ENCODE measurements at places on chromosomes 16 and 17.

DNA sequence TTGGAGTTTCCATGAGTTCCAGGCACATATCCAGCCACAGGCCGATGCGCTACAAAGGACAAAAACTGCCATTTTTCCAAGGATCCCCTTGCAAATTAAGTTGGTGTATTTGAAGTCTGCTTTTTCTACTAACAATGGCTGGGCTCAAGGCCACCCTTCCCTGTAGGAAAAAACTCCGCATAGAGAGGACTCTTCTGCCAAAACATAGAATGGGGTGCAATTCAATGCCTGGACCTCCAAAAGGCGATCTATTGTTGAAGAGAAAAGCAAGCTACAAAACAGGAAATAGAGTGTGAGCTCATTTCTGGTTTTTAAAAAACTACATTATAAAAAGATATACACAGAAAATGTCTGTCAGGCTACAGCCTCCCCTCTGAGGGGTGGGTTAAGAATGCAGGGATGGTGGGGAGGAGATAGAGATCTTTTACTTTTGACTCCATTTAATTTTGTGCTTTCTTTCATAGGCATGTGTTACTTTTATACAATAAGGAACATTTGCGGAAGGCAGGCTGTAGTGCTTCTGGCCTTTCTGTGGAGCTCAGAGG, 22.9 kb upstream of the PRSS54 start:
- DNase-seq = no peak

DNA sequence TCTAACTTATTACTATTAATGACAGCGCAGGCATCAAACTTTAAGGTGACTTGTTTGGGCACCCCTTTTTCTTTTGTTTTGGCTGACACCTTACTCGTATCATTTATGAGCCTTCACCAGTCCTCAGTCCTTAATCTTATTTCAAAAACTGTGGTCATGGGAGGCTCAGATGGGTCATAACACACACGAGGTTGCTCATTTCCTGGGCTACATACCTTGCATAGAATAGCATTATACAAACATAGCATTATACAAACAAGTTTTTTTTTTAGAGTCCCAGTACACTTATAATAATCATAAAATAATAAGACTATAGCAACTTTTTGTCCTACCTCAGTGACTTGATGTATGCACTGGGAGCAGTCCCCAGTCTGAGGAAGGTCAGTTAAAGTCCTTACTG, 11.2 kb upstream of the ACSF2 start:
- no peak for DNase-seq

GRCh38 chr17:33109336-33110072, 117.9 kb downstream of the SPACA3 start:
- DNase-seq = no peak

GRCh38 chr17:82054351-82055022, 2.8 kb downstream of the GPS1 start:
- no peak for DNase-seq

DNA sequence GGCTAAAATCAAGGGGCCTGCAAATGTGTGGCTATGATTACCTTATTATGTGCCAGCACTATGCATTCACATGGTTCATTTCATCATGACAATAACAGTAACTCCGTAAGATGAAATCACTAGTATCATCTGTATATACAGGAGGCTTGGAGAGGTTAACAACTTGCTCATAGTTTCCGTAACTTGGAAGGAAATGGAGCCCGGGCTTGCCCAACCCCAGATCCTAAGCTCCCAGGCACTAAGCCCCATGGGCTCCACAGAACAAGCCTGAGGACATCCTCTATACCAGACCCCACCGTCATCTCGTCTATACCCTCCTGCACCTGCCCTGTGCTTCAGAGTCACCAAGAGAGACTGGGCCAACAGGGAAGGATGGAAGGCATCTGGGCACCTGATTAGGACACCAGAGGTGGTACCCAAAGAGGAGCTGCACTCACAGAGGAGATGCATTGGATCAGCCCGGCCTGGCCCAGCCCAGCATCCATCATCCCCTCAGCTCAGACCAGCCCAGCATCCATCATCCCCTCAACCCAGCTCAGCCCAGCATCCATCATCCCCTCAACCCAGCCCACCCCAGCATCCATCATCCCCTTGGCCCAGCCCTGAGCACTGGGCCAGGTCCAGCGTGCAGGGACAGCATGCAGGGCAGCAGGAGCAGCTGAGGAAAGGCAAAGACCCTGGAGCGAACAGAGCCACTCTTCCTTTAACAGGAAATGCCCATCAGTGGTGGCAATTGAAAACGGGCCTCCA, 28.5 kb downstream of the NSMCE1 start:
- no peak for DNase-seq

DNA sequence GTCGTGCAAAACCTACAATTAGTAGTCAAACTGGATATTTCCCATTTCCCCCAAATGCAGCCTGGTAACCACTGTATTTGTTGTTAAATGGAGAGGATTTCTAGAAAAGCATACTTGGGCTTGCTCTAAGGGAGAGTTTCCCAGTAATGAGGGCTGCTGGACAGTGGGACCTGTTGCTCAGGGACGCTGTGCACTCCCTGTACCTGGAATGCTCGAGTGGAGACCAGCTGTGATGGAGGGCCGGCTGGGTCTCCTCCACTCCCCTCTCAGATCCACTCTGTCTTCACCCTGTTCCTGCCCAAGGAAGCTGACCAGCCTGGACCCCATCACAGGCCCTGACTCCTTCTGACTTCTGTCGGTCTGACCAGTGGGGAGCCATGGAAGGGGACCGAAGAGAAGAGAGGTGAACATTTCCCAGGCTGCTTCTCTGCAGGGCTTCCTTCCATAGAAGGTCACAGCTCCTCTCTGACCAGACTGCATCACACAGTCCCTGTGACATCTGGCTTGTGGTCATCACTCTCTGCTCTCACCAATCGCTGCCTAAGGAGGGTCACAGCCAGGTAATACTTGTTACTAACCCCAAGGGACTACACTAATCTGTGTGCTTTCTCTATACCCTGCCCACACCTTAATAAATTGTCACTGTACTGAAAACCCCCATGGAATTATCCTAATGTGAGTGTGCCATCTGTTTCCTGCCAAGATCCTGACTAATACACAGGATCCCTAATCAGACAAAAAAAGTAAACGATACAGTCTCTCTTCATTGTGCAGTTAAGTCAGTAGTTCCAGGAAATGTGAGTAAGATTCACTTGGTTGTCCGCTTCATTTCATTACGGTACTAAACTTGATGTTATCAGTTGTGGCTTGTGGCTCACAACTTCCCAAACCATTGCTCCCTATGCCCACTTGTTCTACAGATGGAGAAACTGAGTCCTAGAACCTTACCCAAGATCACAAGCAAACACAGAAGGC, 102.4 kb downstream of the CCT6B start:
- no peak for DNase-seq

- DNase-seq = peak; percentile 80
These were observed 16.3 kb downstream of the DNAI2 start for GRCh38 chr17:74290340-74290739.

- no peak for DNase-seq
These were observed 97.0 kb upstream of the TOB1 start for GRCh38 chr17:50963139-50963538.

GRCh38 chr16:52247737-52248136, 299.2 kb downstream of the TOX3 start:
- DNase-seq = no peak

GRCh38 chr17:7403043-7403726, 712 bp downstream of the TMEM256 start:
- DNase-seq = peak; percentile 73

GRCh38 chr17:51817117-51817516, 341.4 kb downstream of the CA10 start:
- no peak for DNase-seq

GRCh38 chr16:81006211-81006812, 373 bp downstream of the CMC2 start:
- peak; percentile 88 for DNase-seq

DNA sequence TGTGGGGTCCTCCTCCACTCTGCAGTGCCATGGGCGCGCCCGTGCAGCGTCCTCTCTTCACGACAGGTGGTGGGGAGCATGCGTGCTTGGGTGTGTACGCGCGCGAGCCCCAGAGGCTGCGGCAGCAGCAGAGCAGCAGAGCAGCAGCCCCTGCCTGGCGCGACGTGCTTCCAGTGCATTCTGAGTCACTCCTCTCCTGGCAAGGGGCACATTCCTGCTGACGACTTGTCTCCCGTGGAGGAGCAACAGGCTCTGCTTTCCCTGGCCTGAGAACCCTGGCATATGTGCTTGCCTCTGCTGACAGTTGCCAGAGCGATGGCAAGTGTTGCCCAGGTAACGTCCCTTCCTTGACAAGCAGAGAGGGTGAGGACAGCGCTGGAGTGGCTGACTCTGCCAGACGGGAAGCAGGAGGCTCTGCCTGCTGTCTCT, 133.8 kb upstream of the PLCG2 start:
- no peak for DNase-seq

GRCh38 chr16:87323727-87324410, 6.7 kb upstream of the C16orf95 start:
- no peak for DNase-seq

GRCh38 chr16:3074860-3075522, 9.6 kb downstream of the IL32 start:
- no peak for DNase-seq

DNA sequence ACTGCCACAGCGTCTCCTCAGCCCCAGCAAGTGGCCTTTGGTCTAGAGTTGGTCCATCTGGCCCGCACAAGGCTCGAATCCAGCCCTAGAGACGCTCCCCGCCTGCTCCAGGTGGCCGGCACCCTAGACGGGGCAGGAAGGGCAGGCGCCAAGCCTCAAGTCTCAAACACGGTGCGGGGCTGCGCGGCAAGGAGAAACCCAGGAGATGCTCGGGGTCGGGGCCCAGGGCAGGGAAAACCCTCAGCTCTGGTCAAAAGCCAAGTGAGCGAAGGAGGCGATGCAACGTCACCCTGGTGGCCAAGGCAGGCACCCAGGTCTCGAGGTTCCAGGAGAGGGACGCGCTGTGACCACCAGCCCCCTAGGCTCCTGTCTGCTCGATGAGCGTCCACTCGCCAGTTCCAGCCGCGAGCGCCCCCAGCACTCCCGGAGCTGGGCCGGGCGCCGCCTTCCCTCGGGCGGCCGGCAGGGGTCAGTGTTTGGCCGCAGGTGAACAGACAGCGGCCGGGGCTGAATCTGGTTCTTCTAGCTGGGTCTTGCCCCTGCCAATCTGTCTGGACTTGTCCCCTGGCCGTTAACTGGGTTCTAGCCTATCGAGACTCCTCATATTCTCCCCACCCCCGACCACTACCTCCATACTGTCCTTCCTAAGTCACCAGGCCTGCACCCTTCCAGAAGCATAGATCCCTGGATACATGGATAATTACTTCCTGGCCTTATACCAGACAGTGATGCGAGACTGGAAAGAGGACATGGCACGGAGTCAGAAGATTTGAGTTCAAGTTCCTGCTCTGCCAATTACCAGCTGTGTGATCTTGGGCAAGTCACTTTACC, 44.0 kb downstream of the PRAC1 start:
- peak; percentile 78 for DNase-seq

DNA sequence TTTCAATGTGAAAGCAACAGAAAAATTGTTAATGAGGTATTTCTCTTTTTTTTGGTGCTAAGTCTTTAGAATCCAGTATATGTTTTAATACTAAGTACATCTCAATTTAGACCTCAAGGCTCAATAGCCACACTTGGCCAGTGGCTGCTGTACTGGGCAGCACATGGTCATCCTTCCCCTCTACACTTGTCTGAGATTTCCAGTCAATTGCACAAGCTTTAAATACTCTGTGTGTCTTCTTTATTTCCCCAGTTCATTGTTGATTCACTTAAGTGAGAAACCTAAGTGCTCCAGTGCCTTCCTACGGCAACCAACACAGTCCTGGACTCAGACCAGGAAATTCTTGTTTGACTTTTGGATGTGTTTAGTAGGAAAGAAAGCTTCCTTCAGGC, 62.2 kb downstream of the TNRC6C start:
- no peak for DNase-seq

DNA sequence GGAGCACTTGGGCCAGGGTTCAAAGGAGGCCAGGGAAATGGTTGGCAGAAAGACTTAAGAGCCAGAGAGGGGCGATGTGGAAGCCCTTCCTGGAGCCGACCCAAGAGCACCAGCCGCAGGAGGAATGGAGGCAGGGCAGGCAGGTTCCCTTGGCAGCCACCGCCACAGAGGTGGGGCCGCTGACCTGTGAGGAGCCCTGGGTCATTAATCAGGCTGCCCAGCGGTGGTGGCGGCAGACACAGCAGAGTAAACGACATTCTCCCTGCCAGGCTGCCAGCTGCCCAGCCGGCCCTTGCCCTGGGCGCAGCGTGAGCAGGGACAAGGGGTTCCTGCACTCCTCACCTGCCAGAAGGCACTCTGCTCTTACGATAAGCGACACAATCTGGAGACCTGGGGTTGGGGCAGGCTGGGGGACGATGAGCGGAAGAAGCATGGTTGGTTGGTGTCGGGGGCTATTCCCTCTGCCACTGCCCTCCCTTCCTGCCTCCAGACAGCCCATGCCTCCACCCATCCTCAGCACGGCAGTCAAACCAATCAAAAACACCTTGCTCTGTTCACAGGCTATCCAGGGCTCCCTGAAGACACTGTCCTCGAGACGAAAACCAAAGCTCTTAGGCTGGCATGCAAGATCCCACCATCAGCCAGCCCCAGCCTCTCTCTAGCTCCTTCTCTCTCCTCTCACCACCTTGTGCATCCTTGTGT, 40.9 kb downstream of the PLXDC1 start:
- no peak for DNase-seq

DNA sequence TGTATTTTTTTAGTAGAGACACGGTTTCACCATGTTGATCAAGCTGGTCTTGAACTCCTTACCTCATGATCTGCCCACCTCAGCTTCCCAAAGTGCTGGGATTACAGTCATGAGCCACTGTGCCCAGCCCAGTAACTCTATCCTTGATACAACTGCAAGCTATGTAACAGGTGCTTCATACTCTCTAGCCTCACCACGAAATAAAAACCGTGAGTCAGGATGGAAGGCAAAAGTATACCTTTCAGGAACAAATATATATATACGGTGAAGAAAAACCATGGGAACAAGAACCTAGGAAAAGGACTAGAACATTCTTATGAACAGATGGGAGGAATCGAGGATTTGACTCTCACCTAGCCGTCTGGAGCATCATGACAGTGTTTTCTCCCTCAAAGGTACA, 9.6 kb upstream of the FBF1 start:
- DNase-seq = no peak

DNA sequence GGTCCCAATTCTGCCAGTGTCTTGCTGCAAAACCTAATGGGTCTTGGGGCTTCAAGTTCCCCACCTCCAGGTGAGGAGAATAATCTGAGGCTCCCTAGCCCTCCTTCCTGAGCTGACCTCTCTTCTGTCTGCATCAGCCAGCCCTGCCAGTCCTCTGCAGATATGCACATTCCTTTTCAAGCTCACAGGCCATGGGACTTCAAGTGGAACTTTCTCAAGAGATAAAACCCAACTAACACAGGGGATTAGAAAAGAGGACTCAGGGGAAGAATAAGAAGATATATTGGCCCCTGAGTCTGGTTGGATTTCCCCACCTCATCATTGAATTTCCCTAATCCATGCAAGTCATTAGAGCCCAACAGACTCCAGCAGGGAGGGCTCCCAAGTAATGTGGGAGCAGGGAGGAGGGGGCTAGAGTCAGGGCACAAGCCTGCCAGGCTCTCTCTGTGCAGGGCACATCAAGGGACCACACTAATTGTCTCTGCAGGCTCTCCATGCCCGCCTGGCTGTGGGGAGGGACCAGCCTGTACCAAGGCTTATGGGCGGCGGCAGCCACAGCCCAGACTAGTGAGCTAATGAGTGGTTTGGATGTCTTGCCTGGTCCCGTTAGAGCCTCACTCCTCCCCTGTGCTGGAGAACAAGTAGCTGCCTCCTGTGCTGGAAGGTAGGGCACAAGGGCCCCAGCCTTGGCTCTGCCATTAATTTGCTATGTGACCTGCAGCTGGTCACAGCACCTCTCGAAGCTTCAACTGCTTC, 1.2 kb downstream of the KRT14 start:
- no peak for DNase-seq
